ENCODE measurements at places on chromosomes 7 and 10.

DNA sequence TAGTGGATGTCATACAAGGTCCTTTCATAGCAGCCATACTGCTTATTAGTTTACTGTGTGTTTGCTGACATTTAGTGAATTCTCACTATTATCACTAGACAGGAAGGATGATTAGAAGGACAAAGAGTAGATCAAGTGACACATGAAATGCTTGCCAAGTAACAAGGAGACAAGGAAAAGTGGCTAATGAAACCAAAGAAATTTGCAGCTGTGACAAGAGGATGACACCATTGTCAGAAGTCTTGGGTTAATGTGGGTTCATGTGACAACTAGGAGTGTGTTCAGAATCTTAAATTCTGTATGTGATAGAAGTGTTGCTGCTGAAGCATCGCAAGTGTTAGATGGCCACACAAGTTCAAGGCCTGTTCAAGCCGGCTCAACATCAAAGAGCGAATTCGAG is 40.8 kb upstream of the FAM180A start:
- DNase-seq, result no peak

- no peak for DNase-seq
These were observed 25.1 kb upstream of the PDZD8 start for GRCh38 chr10:117400329-117400728.

DNA sequence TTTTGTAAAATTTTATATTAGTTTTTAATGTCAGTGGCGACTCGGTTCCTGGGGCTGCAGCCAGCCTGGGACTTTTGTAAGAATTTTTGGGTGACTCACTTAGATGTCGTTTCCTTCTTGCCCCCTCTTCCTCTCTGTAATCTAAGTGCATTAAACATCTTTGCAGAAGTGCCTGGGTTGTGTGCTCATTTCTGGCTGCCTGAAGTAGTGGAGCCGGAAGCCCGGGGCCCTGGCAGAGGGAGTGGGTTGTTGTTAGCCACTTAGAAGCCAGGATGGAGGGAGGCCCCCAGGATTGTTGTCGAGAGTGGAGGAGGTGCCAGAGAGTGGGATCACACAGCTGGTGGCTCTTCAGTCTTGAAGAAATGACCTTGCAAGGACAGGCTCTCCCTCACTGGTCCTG is 11.0 kb upstream of the TRIM8 start:
- peak; percentile 13 for DNase-seq

DNA sequence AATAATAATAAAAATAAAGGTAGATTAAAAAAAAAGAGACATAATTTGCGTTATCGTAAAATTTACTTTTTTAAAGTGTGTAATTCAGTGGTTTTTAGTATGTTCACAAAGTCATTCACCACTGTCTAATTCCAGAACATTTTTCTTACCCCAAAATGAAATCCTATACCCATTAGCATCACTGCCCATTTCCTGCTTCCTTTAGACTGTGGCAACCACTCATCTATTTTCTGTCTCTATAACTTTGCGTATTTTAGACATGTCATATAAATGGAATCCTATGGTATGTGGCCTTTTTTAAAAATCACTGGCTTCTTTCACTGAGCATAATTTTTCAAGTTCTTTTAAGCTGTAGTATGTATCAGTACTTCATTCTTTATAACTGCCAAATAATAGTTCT is 53.6 kb downstream of the KAT6B start:
- no peak for DNase-seq

DNA sequence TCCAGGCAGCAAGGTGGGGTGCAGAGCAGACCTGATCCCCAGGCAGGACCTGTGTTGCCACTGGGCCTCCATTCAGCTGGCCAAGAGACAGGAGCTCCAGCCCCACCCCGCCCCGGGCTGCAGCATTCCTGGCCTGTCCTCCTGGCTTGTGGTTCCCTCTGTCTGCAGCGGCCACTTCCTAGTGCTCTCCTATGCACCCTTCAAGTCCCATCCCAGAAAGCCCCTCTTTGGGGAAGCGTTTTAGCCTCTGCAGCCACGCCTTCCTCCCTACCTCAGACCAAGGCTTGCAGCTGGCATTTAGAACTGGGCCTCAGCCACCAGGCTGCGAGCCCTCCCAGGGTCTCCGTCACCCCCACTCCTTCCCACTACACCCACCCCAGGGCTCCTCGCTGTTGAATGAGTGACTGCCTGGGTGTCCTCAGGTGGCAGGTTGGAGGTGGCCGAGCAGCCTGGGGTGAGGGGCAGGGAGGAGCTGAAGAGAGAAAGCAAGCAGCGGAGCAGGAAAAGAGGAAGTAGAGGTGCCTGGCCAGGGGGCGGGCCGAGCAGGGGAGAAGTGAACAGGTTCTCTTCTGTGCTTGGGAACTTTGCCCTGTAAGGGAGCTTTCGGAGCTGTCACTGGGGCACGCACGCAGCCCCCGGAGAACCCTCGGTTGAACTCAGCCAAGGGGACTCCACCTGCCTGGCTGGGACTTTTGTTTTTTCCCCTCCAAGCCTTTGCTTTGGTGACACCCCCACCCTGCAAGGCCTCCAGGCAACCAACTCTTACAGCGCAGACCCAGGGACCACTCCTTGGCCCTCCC is 109.1 kb upstream of the TNRC18 start:
- peak; percentile 10 for DNase-seq

DNA sequence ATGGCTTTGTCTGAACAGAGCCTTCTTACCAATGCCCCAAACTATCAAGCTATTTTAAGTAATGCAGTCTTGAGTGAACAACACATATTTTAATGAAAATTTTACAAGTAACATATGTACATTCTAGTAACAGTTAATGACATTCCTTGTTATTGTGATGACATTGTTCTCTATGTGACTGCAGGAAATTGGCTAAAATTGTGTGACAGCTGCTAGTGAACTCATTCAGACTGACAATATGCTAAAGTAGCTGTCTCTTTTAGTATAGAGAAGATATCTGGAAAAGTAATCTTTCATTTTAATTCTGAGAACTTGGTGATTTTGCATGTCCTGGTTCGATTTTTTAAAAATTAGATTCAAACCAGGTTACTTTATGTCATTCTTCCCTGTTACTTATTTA is 259.8 kb upstream of the MAGI2 start:
- DNase-seq, result no peak

DNA sequence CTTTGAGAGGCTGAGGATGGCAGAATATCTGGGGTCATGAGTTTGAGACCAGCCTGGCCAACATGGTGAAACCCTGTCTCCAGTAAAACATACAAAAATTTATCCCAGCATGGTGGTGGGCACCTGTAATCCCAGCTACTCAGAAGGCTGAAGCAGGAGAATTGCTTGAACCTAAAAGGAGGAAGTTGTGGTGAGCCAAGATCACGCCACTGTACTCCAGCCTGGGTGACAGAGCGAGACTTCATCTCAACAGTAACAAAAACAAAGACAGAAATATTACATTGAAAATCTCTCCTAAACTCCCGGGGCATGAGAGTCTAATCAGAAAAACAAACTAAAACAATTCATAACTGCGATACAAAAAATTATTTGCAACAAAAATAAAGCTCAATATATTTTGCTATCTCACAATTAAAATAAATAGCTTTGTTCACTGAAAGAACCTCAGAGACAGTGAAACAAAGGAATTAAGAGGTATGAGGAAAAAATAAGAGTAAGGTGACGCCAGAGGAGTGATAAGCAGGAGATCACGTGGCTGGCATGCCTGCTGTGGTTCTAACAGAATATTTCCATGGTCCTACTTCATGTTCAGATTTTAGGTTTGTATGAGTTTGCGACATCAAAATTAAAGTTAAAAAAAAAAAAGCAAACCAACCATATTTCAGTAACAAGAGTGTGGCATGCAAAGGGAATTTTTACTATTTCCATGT is 527.7 kb upstream of the POM121L12 start:
- DNase-seq, result no peak

- no peak for DNase-seq
These were observed 167.2 kb downstream of the RAMP3 start for GRCh38 chr7:45324683-45325237.

DNA sequence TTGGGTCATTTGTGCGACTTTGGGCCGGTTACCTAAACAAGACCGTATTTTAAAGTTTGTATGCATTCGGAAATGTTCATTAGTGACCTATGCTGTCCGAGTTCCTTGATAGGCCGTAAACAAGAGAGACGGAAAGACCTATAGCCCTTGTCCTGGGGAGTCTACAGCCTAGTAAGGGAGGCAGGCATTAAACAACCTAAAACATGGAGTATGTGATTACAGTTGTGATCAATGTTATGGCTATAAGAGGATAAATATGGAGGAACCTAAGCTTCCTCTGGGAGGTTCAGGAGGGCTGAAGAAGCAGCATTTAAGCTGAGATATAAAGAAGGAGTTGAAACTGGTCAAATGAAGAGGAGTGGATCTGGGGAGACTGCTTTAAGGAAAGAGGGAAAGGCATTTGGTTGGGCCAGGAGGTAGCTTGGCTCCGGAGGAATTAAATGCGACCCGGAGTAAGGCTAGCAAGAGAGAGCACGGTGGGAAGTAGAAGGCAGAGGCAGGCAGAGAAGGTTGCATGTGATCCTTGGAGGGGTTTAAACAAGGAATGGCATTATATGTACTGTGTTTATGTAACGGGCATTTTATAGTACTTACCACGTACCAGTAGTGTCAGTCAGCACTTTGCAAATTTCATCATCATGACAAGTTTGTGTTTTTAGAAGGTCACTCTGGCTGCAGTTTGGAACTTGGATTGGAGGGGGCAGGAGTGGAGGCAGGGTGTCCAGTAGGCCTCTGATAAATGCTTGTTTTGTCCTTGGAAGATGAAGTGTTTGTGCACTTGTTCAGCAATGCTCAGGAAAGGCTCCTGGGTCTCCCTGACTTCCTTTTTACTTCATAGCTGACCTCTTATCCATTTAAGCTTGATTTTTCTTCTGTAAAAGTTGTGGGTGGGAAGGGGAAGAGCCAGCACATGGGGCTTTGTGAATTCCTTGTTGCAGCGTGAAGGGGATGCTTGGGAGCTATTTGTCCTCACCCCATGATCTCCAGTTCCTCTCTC is 1.0 kb upstream of the AVPI1 start:
- DNase-seq, result peak; percentile 50

DNA sequence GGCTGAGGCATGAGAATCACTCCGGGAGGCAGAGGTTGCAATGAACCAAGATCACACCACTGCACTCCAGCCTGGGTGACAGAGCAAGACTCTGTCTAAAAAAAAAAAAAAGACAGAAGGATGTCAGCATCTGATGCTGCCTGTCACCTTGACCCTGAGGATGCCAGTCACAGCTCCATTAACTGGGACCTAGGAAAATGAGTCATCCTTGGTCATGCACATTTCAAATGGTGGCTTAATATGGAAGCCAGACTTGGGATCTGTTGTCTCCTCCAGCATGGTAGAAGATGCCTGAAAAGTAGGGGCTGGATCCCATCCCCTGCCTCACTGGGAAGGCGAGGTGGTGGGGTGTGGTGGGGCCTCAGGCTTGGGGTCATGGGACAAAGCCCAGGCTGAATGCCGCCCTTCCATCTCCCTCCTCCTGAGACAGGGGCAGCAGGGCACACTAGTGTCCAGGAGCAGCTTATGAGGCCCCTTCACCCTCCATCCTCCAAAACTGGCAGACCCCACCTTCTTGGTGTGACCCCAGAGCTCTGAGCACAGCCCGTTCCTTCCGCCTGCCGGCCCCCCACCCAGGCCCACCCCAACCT is 1.3 kb downstream of the NOS3 start:
- no peak for DNase-seq

GRCh38 chr7:94280851-94281250 is 113.8 kb upstream of the COL1A2 start:
- no peak for DNase-seq

GRCh38 chr10:114021717-114022680 is 21.7 kb upstream of the ADRB1 start:
- no peak for DNase-seq

- DNase-seq, result no peak
These were observed 16.0 kb downstream of the MRPS33 start for GRCh38 chr7:140998715-140999114.

- DNase-seq, result peak; percentile 90
These were observed 21.5 kb upstream of the PLEKHA1 start for GRCh38 chr10:122352817-122353525.

DNA sequence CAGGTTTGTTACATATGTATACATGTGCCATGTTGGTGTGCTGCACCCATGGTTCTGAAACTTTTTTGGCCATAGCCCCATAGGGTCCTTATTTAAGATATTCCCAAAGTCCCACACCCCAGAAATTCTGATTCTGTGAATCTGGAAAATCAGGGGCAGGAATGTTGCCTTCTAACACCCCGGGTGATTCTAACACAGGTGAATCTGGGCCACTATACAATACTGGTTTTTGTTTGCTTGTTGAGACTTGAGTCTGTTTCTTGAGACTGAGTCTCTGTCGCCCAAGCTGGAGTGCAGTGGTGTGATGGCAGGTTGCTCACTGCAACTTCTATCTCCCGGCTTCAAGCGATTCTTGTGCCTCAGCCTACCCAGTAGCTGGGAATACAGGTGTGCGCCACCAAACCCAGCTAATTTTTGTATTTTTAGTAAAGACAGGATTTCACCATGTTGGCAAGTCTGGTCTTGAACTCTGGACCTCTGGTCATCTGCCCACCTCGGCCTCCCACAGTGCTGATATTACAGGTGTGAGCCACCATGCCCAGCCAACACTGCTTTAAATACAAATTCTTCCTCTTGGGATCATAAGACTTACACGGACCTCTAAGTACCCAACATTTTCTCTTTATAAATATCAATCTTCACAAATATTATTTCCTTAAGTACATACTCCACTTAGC is 16.9 kb upstream of the PHYH start:
- DNase-seq, result no peak

- no peak for DNase-seq
These were observed 201.6 kb upstream of the FZD8 start for GRCh38 chr10:35843524-35844181.

DNA sequence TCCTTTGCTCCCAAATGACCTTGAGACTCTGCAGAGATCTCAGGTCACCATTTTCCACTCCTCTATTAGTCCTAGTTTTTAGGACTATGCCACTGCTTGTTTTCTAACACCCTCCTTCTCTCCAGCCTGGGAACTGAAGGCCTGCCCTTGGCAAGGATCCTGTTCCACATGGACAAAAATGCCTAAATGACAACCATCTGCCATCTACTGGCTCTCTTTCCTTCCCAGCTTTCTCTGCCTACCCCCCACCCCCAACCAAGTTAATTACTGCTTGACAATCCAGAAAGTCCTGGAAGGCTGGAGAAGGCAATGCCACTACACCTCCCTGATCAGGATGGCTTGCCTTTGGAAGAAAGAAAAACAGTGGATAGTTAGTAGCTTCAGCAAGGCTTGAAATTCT is 44.8 kb upstream of the SP8 start:
- no peak for DNase-seq

- DNase-seq, result no peak
These were observed 400.6 kb downstream of the DNAJB6 start for GRCh38 chr7:157737151-157738065.

DNA sequence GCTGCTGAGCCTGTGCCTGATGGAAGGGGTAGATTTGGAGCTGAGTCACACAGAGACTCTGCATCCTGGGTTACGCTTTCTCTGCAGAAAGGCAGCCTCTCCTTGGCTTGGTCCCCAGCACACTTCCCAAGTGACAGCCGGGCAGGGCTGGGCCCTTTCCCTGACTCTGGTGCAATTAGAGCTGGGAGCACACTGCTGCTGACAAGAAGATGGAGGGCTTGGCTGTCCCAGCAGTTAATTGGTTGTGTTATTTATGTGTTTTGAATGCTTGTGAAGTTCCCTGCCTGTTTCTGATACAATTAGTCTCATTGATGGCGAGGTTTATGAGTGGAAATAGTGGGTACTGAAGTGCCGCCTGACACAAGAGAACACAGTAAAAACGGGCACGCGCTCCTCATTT is 123.6 kb downstream of the TCERG1L start:
- DNase-seq, result no peak
